ENCODE measurements at places on chromosomes 7 and 10. TPM values are rescaled to one million over a fixed set of nuclear protein-coding genes. Genes with fewer than 3 reads are reported as not detected.

GRCh38 chr10:127012071-127012768, 107.0 kb downstream of the DOCK1 start:
- H3K27me3 ChIP-seq = no peaks in the 10 kb centered on the region
- DNase-seq = no peak
- H3K4me3 ChIP-seq = no peak overlapping the region

HOXA5 gene
- 4.1 TPM for total RNA-seq

GRCh38 chr7:100865938-100866728, 1.1 kb upstream of the TRIP6 start:
- H3K36me3 ChIP-seq = no peaks in the 10 kb centered on the region
- no peak for DNase-seq
- H3K27me3 ChIP-seq = no peaks in the 10 kb centered on the region
- peak overlapping the region; percentile 90 for H3K4me3 ChIP-seq
- peaks cover 20% of the 10 kb centered on the region for H3K4me1 ChIP-seq
- no peak overlapping the region for H3K27ac ChIP-seq

GRCh38 chr10:48399056-48399541, 92.6 kb downstream of the MAPK8 start:
- no peak overlapping the region for H3K27ac ChIP-seq
- no peaks in the 10 kb centered on the region for H3K4me1 ChIP-seq
- no peak for DNase-seq
- H3K36me3 ChIP-seq = no peaks in the 10 kb centered on the region
- H3K4me3 ChIP-seq = no peak overlapping the region

GRCh38 chr10:84739641-84740040, 411.3 kb downstream of the CCSER2 start:
- no peaks in the 10 kb centered on the region for H3K4me1 ChIP-seq
- no peak for DNase-seq
- no peaks in the 10 kb centered on the region for H3K27me3 ChIP-seq
- no peak overlapping the region for H3K4me3 ChIP-seq

DNA sequence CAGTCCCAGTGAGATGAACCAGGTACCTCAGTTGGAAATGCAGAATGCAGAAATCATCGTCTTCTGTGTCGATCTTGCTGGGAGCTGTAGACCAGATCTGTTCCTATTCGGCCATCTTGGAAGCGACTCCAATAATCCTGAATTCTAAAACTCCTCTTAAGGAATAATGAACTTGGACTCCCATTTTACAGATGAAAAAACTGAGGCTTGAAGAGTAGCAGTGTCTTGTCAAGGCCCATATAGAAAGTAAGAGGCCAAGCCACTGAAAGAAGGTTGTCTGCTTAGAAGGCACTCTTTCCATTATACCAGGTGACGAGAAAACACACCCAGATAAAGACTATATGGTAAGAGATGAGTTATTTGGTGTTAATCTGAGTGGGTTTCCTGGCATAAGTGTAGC, 148.6 kb upstream of the LAMB4 start:
- no peak overlapping the region for H3K4me3 ChIP-seq
- DNase-seq = no peak
- no peaks in the 10 kb centered on the region for H3K27me3 ChIP-seq
- no peak overlapping the region for H3K27ac ChIP-seq

SAP25 gene
- total RNA-seq = 4.9 TPM

DNA sequence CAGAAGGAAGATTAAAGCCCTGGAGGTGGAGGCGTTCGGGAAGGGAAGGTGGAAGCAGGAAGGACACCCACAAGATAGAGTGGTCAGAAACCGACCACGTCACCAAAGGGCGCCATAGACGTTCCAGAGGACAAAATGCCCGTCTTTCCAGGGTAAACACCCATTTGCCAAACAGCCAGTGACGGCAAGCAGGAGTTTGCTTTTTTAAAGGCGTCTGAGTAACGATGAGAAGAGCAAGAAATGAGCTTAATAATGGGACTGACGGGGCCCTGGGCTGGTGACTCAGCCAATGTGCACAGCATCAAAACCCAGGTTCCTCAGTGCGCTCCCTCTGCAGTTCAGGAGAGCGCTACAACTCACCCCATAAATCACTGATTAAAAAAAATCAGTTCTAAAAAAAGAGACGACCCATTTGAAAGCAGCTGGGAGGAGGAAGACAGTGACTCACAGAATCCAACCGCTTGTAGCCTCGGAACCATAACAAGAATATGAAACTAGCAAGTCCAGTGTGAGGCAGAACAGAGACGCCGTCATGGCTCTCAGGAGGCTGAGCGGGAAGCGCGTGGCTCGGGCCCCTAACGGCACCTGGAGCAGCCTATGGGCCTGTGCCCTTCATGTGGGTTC, 5.9 kb downstream of the DIP2C start:
- H3K36me3 ChIP-seq = no peaks in the 10 kb centered on the region
- no peak for DNase-seq
- H3K4me1 ChIP-seq = no peaks in the 10 kb centered on the region
- H3K27ac ChIP-seq = no peak overlapping the region
- no peak overlapping the region for H3K4me3 ChIP-seq
